ENCODE measurements at places on chromosomes 2 and 18.
A peak's percentile ranks its signal among the peaks of the same experiment; 100 is the strongest.

DNA sequence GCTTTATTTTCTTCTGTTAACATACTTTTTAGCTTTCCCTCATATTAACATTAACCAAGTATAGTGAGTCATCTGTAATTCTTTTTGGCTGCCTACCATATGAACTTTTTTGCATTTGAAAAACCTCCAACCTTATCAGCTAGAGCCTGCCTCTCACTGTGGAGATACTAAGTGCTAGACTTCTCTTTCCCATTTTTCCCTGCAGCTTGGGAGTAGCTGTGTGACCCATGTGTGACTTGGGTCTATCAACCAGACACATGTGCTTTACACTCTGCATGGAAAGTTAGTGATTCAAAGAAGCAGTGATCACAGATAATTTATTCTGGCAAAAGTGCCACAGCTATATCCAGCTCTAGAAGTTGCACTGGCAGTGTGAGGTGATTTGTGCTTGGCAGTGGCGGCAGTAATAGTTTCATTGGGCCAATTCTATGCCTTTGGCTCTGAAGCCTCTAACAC, 36.3 kb downstream of the PREPL start:
- no peak for DNase-seq

DNA sequence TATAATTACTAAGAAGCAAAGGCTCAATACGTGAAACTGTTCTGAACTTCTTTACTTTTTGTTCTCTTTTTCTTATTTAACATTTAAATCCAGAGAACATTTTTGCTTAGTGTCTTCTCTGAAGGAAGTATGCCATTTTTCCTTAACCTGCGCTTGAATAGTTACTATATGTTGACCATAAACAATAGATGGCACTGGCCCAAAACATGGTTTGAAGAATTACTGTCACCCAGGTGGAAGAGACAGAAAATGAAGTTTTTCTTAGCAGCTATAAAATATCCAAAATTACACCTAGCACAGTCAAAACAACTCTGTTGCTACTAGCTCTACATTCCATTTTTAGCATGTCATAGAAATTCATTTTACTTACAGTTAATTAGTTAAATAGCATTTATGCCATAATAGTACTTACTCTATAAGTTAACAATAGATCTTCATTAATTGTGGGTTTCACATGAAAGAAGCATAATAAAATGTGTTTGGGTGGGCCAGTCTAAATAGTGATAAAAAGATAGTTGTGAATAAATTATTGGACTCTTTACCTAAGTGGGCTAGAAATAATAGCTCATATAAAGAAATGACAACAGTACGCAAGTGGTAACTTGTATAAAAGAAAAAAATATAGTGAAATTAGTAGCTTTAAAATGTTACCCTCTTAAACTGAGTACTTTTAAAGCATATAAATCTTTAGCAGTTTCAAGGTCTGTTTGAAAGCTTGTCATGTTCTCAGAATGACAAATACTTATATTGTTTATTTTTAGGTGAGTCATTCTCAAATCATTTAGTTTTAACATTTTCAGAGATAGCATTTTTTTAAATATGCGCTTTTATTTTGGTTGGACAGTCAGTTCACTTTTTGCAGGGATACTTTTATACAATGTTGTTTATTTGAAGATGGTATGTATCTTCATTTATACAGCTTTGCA, 3.7 kb downstream of the ETAA1 start:
- no peak for DNase-seq

DNA sequence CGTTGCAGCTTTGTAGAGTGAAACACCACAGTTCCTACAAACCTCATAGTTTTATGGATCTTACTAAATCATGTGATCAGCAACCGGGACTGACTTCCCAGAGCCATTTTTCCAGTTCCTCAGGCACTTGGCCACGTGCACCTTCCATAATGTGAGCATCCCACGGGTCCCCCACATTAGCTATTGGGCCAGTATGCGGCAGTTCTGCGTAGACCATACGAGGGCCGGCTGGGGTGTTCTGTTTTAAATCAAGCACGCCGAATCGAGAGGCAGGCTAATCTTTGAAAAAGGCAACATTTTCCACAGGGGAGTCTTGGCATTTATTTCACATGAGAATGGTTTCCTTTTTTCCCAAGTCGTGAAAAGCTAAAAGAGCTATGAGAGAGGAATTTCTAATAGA, 135.6 kb upstream of the CCDC195 start:
- DNase-seq = no peak

DNA sequence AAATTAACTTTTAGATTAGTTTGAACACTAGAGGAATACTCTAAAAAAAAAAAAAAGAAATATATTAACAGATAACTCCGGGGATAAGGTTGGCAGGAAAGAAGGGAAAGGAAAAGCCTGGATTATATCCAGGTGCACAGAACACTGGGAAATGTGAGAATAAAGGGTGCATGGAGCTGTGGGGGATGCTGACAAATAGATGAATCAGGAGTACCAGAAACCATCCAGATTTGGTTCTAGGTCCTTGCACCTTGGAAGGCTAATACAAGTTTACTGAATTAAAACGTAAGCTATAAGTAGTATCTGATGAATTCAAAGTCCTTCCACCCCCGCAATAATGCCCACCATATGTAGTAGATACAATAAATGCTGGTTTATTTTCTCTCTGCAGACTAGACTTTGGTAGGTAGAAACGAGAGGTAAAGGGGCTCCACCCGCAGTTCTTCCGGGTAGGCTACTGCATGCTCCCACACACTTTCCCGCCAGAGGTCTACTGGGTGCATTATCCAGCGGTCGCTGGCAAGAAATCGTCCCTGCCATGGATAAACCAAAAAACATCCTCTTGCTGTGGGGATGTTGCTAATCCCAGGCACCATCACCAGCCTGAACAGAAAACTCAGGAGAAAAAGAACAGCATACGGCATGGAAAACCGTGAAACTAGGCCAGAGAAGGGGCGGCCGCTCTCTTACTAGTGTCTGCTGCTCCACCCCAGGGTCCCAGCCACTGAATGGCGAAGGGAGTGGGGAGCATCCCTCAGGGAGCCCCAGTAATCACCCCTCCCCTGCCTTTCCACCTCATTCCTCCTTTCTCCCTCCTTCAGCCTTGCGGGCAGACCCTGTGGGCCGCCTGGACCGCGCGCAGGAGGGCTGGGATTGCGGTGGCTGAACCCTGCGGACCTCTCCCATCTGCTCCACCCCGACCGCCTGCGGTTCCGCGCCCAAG, 1.5 kb downstream of the CNRIP1 start:
- DNase-seq = no peak

DNA sequence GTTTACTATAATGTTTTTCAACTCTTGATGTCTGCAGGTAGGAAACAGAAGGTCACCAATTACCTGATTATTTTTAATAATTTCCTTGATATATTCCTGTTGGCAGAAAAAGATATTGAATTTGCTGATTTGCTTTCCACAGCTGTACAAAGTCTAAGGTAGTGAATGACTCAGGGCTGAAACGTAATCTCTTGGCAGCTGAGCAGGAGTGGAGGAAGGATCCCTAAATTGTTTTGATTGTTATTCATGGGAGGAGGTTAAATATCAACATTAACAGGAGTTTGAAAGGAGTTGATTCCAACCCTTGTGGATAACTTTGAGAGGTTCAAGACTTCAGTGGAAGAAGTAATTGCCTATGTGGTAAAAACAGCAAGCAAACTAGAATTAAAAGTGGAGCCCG, 345.2 kb upstream of the SLC8A1 start:
- DNase-seq = no peak

GRCh38 chr2:168941297-168941696, 40.2 kb downstream of the G6PC2 start:
- DNase-seq = no peak

DNA sequence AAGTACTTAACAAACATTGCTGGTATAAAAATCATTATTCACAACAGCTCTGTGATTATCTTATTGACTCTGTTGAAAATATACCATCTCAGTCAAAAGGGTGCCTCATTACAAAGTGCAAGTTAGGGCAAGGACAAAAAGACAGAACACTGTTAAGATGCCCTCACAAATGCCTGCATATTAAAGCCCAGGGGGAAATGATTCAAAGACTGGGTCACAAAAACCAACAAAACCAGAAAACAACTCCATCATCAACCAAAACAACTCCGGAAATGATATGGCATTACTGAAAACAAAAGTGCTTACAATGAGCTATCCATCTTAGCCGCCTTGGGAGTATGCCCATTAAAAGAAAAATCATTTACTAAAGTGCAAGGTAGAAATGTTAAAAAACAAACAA, 9.9 kb downstream of the PLA2R1 start:
- no peak for DNase-seq

- no peak for DNase-seq
These were observed 64.0 kb upstream of the CTDP1 start for GRCh38 chr18:79615586-79615985.

DNA sequence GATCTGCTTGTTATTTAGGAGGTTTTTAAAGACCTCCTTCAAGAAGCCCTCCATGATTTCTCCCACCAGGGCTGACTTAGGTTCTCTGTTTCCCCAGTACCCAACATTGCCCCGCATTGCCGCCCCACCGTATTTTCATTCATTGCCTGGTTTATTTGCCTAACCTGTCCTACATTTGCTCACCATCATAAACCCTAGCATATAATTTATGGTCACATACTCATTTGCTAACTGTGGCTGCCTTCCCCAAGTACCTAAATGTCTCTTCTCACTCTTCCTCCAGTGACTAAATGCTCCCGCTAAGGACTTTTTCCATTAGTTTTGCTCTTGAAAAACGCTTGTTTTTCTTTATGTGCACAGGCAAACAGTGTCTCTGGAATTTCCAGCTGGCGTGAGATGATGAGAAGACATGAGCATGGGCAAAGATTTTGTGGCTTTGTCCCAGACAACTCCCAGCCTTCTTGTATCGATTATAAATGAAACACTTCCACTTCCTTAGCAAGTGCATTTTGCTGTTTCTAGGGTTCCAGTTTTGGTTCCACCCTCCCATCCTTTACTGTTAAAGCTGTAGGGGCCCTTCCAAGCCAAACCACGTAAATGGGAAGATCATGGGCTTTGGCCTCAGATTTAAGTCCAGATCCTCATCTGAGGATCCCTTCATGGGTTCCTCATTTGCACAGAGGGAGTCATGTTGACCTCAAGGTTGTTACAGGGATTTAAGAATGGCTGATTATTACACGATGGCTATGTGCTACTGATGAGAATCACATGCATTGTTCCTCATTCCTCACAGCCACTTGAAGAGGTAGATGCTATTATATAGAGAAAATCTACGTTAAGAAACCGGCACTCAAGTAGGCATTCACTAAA, 21.0 kb upstream of the ARMC9 start:
- no peak for DNase-seq

- no peak for DNase-seq
These were observed 58.1 kb upstream of the TGIF1 start for GRCh38 chr18:3391704-3392466.

GRCh38 chr2:230934231-230935129, 9.4 kb upstream of the GPR55 start:
- no peak for DNase-seq

DNA sequence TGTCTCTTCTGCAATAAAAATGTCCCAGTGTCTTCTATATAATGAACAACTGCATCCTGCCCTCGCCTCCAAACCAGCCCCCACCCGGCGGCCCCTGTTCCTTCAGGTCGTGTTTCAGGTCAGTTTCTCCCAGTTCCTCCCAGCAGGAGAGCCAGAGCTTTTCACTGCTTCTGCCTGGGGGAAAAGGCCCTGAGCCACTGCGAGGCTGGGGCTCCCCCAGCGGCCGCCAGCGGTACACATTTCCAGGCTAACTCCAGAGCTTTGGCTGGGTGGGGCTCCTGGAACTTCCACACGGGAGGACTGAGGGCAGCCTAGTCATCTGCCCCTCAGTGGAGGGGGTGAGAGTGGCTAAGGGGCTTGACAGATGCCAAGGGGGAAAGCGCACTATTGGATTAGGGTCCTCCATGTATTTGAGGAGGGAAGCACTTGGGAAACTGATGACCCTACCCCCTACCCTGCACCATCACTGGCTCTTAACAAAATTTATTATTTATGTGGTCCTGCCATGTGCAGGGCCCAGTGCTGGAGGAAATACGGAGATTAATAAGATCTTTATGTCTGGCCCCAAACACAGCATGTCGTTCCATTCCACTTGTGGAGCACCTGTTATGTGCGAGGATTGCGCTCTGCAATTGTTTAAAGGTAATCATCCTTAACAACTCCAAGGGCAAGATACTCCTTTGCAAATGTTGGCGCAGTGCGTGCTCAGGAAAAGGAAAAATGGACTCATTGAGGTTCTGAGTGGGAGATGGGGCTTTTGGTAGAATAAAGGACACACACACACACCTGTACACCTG, 17.3 kb upstream of the CYS1 start:
- DNase-seq = no peak

- DNase-seq = no peak
These were observed 30.0 kb upstream of the CHMP3 start for GRCh38 chr2:86593266-86593665.

GRCh38 chr18:51195451-51196117, 1.9 kb downstream of the MEX3C start:
- peak; percentile 1 for DNase-seq

GRCh38 chr2:64168201-64168600, 24.0 kb upstream of the PELI1 start:
- DNase-seq = no peak

DNA sequence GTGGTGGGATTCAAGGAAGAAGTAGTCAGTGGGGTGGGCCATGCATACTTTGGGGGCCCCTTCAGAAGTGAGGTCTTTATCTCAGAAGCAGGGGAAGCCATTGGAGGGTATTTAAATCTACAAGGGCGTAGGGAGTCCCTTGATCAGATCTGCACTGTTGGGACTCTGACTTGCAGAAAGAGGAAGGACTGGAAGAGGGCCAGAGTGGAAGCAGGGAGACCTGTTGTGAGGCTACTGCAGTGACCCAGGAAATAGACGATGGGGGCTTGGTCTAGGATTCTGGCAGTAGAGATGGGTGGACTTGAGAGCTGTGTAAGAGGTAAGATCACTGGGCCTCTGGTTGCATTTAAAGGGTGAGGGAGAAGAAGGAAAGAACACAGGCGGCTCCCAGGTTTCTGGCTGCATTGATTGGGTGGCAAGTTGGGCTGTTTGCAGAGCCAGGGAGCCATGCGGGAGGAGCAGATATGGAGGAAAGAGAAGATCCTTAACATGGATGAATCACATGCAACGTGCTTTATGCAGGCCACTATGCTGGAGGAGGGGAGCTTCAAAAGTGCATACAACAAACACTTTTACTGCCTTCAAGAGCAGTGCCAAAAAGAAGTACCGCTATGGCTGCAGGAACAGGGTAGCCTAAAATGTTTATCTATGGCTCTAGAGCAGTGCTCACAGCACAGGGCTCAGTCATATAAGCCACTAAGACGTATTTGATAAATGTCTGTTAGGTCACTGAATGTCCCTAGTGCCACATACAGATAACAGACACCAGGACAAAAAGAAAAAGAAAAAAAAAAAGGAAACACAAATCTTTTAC, 2.3 kb downstream of the SFXN5 start:
- DNase-seq = no peak

Measured in effector CD8-positive, alpha-beta T cell (primary cell).